ENCODE measurements at places on chromosomes 5 and 9. TPM values are rescaled to one million over a fixed set of nuclear protein-coding genes. Genes with fewer than 3 reads are reported as not detected.

Gene PCDHGA11
- polyA plus RNA-seq = 0.45 TPM

Gene BHMT2
- polyA plus RNA-seq = 1.9 TPM

Gene CCL28
- 0.15 TPM for polyA plus RNA-seq

Gene GLRA1
- not detected for polyA plus RNA-seq

Gene PLAC8L1
- polyA plus RNA-seq = not detected

Gene PCDHGA6
- polyA plus RNA-seq = 0.03 TPM

Gene ASS1
- 31.0 TPM for polyA plus RNA-seq

Gene ARHGEF39
- polyA plus RNA-seq = 0.20 TPM

Gene IFNB1
- polyA plus RNA-seq = not detected

Gene C5orf24
- polyA plus RNA-seq = 26.5 TPM

GRCh38 chr9:15421990-15422371 is 695 bp upstream of the SNAPC3 start:
- DNase-seq = no peak

- no peak for DNase-seq
These were observed 312.1 kb downstream of the TMEM232 start for GRCh38 chr5:110414360-110414759.

DNA sequence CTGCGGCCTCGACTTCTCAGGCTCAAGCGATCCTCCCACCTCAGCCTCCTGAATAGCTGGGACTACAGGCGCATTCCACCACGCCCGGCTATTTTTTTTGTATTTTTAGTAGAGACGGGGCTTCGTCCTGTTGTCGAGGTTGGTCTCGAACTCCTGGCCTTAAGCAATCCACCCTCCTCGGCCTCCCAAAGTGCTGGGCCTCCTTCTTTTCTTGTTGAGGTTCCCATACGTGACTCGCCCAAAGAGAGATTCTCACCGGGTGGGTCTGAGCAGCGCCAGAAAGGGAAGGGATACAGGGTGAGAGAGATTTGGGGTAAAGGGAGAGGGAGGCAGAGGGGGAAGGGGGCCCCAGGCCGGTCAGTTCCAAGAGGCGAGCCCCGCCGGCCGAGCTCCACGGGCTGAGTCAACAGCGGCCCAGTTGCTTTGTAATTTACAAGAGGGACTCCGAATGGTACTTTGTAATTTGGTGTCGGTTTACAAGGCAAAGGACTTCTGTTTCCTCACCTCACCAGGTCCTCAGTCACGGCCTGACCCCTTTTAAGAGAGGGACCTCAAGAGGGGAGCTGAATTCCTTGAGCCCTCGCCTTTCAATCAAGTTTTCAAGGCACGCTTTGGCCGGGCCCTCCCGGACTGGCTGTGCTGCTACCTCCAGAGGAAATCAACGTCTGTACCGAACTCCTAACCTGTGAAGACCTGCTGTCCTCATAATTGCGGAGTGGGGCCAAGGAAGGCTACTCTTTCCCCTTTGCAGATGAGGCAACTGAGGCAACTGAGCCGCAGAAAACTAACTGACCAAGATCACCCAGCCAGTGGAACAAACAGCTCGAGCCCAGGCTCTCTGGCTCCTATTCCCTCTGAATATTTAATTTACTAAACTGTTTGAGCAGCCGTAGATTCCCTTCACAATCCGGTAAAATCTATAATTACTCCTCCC is 3.3 kb upstream of the DMRT2 start:
- DNase-seq = no peak

GRCh38 chr5:138850865-138851435 is 24.2 kb downstream of the LRRTM2 start:
- DNase-seq = no peak

- no peak for DNase-seq
These were observed 506.9 kb downstream of the ZNF608 start for GRCh38 chr5:124239572-124239971.

GRCh38 chr9:127793093-127793708 is 7.4 kb downstream of the CDK9 start:
- no peak for DNase-seq

GRCh38 chr9:27457445-27457844 is 66.6 kb upstream of the IFNK start:
- DNase-seq = no peak

DNA sequence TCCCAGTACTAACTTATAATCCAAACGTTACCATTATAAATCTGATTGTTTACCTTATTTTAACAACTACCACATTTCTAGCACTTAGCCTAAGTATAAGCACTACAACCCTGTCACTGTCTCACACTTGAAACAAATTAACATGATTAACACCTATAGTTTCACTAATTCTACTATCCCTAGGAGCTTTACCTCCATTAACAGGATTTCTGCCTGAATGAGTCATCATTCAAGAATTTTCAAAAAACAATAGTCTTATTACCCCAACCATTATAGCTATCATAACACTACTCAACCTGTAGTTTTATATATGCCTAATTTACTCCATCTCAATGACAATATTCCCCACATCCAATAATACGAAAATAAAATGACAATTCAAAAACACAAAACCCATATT is 89.6 kb downstream of the INSL6 start:
- DNase-seq = no peak

DNA sequence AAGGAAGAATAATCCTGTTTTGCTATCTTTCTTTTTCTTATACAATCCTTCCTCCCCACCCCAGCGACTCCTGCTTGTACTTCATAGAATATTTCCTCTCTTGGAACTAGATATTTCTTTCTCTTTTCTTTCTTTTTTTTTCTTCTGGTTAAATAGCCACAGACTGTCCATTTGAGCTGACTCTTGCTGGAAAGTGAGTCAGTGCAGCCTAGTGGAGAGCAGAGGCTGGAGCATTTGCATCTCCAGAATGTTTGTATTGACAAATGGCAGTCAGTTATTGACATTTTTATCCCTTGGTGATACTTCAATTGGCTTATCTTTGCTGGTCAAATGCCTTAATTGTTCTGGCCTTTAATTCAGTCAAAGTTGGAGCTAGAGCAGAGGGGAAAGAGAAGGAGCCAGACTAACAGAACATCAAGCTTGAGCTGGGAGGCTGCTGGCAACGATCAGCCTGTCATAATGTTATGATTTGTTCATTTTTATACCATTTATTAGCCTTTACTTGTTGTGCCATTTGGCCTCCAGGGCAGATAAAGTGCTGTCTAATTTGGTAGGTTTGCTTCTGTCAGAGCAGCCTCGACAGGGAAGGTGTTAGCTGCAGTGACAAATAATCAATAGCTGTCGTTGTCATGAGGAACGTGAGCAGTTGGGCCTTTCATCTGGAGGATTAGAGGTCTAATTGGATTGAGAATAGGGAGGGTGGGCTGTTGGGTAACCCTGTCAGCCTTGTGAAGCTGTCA is 69.0 kb downstream of the INVS start:
- DNase-seq = no peak

GRCh38 chr9:137242269-137243203 is 1.4 kb downstream of the TUBB4B start:
- DNase-seq = no peak

DNA sequence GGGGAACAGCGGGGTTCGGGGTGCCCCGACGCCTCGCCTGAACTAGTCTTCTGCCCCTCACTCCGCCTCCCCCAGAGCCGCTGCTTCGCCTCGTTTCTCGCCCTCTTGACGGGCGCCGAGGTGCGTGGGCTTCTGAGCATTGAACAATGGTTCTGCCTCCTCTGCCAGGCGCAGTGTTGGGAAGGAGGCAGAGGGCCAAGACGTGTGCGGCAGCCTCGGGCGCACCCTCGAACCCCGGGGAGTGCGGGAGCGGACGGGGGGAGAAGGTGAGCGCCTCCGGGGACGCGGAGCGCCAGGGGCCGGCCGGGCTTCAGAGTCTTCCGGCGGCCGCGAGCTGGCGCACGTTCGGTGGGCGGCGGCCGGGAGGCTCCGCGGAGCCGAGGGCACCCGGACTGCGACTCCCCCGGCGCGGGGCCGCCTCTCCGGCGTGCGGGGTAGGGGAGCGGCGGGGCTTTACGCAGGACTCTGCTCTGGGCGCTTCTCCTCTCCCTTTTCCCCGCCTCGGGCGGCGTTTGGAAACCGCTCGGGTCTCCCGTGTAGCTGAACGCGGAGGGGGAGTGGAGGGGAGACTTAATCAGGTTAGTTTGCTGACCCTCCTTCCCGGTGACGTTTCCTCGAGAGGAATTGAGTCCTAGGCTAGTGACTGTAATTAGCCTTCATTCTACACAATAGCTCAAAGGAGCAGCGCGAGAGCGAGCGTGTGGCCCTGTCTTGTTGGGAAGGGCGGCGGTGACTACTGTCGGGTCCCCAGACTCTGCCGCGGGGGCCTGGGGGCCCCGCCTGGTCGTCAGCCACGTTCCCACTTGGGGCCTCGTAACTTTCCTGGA is 1.1 kb downstream of the VLDLR start:
- DNase-seq = peak; percentile 38

GRCh38 chr9:131739133-131739958 is 530 bp downstream of the RAPGEF1 start:
- peak; percentile 71 for DNase-seq

GRCh38 chr9:70574151-70574837 is 159.8 kb upstream of the KLF9 start:
- DNase-seq = peak; percentile 48

DNA sequence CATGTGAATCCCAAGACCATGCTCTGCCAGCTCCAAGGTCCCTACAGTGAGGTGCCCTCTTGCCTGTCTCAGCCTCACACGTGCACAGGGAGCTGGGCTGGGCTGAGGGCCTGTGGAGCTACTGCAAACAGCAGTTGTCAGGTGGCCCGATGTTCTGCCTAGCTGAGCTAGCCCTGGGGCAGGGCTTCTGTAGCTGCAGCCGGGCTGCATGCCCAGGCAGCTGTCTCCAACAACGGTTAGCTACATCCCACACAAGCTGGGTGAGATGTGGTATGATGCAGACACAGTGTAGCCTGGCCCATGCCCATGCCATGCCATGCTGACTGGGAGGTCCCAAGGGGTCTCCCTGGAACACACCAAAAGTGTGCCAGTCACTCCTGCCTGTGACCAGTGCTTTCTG is 62.0 kb downstream of the MACROH2A1 start:
- no peak for DNase-seq

GRCh38 chr5:139755892-139756671 is 39.5 kb upstream of the PSD2 start:
- DNase-seq = no peak

GRCh38 chr5:14182761-14183160 is 39.6 kb downstream of the TRIO start:
- no peak for DNase-seq

DNA sequence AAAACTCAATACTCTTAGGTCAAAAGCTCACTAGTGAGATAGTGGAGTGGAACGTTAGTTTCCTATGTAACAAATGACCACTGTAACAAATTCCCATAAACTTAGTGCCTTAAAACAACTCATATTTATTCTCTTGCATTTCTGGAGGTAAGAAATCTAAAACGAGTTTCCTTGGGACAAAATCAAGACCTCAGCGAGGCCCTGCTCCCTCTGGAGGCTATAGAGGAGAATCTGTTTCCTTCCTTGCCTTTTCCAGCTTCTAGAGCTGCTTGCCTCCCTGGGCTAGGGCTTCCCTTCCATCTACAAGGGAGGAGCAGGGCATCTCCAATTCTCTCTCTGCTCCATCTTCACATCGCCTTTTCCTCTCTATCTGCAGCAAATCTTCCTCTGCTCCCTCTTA is 32.0 kb downstream of the SEMA5A start:
- DNase-seq = no peak

DNA sequence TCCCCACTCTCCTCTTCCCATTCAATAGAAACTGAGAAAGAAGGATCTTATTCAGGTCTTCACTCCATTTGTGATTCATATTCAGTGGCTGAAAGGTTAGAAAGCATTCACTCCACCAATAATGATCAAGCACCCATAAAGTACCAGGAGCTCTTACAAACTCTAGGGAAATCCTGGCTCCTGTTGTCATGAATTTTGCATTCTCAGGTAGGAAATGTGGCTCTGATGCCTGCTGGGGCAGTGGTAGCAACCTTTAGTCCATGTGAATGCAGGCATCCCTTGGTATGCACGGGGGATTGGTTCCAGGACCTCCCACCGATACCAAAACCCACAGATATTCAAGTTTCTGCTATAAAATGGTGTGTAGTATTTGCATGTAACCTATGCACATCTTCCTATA is 3.6 kb upstream of the RORB start:
- no peak for DNase-seq

GRCh38 chr5:141940695-141941271 is 17.1 kb downstream of the DELE1 start:
- DNase-seq = no peak
